CD8-positive, alpha-beta memory T cell (primary cell): ENCODE measurements at places on chromosomes 3 and 15. TPM values are rescaled to one million over a fixed set of nuclear protein-coding genes. Genes with fewer than 3 reads are reported as not detected.

- H3K4me1 ChIP-seq: no peaks in the 10 kb centered on the region
- no peak overlapping the region for H3K4me3 ChIP-seq
- no peak for DNase-seq
- no peaks in the 10 kb centered on the region for H3K27me3 ChIP-seq
Observed at GRCh38 chr3:58884453-58884852, 165.4 kb downstream of the CFAP20DC start.

DNA sequence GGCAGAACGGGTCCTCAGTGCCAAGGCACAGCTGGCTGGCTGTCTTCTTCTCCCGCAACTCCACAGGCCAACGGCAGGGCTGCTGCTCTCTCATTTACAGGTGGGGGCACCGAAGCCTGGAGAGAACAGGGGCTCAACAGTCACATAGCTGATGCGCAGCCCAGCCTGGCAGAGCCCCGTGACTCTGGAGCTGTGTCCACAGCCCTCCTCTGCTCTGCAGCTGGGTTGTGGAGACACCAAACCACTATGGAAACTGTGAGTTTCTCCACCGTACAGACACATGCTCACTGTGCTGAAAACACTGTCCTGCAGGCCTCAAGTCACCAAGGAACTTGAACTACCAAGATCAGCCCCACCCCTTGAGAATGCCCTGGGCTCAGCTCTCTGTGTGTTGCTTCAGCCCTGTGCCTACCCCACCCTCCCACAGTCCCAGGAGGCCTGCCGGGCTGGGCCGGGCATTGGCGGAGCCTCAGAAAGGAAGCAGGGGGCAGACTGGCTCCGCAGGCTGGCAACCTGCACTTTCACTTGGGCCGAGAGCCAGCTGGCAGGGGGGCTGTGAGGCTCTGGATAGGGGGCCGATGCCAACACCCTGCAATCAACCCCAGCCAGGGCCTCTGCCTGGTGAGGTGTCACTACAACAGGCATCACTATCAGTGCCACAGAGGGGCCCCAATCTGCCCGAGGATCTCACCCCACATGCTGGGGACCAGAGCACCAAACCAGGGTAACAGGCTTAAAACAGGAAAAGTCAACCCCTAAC, 113.7 kb upstream of the RPL32 start:
- no peak for DNase-seq
- H3K4me3 ChIP-seq: no peak overlapping the region
- H3K27ac ChIP-seq: no peak overlapping the region
- no peaks in the 10 kb centered on the region for H3K27me3 ChIP-seq

- H3K27ac ChIP-seq: no peak overlapping the region
- no peaks in the 10 kb centered on the region for H3K4me1 ChIP-seq
- no peaks in the 10 kb centered on the region for H3K36me3 ChIP-seq
- DNase-seq: no peak
Observed at GRCh38 chr3:65376426-65376825, 662.3 kb downstream of the MAGI1 start.

DNA sequence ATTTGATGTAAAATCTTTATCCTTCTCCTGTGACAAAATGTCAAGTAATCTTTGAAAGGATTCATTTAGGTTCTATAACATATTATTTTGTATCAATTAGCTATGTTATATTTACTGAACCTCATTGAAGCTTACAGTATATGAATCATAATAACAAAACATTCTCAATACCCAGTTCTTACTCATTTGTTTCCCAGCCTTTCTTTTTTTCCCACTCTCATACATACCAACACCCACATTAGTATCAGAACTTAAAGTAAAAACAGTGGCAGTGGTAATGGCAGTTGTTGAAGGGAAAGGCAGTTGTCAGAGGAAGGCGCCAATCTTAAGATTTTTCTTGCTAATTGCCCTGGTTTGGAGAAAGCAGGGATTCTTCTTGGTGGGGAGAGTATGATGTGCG, 33.2 kb upstream of the TRPC1 start:
- no peak overlapping the region for H3K4me3 ChIP-seq
- no peak for DNase-seq
- no peaks in the 10 kb centered on the region for H3K36me3 ChIP-seq
- H3K4me1 ChIP-seq: no peaks in the 10 kb centered on the region
- H3K27ac ChIP-seq: no peak overlapping the region

DNA sequence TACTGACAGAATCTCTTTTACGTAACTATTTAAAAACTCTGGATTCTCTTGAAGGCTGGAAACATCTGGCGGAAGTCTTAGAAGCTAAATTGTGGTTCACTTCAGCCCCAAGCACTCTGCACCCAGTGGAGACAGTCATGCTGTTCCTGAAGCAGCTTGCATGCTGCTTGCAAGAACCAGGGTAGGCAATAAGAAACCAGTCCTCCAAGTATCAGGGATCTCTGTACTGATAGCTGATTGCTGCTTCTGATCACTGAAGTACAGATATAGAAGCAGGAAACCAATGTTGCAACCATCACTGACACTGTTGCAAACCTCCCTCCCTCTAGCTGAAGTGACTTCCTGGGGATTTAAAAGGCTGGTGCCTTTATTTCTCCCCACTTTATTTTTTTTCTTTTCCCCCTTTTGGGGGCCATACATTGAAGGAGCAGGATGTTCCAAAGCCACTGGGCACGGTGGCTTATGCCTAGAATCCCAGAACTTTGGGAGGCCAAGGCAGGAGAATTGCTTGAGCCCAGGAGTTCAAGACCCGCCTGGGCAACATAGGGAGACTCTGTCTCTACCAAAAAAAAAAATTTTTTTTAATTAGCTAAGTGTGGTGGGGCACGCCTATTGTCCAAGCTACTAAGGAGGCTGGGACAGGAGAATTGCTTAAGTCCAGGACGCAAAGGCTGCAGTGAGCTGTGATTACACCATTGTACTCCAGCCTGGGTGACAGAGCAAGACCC, 15.3 kb downstream of the SPCS1 start:
- DNase-seq: peak; percentile 41
- H3K27me3 ChIP-seq: no peaks in the 10 kb centered on the region
- H3K4me1 ChIP-seq: peaks cover 23% of the 10 kb centered on the region
- H3K27ac ChIP-seq: no peak overlapping the region
- no peak overlapping the region for H3K4me3 ChIP-seq

- H3K27me3 ChIP-seq: no peaks in the 10 kb centered on the region
- H3K36me3 ChIP-seq: no peaks in the 10 kb centered on the region
- H3K4me3 ChIP-seq: no peak overlapping the region
Observed at GRCh38 chr3:192413461-192413860, 313.9 kb downstream of the FGF12 start.

- no peaks in the 10 kb centered on the region for H3K4me1 ChIP-seq
- no peak overlapping the region for H3K4me3 ChIP-seq
Observed at GRCh38 chr3:25820366-25820765, 30.5 kb downstream of the OXSM start.

DNA sequence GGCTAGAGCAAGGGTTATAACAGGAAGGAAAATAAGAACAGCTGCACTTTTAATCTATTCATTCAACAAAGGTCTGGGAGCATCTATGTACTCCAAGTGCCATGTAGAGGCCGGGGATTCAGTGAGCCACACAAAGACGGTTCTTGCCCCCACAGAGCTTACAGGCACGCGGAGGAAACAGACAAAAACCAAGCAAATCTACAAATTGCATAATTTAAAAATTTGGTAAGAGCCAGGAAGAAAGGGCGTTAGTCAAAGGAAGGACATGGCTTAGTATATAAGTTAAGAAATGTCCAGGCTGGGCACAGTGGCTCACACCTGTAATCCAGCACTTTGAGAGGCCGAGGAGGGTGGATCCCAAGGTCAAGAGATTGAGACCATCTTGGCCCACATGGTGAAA, 10.4 kb upstream of the GREM1 start:
- H3K4me3 ChIP-seq: no peak overlapping the region
- no peaks in the 10 kb centered on the region for H3K27me3 ChIP-seq
- no peaks in the 10 kb centered on the region for H3K36me3 ChIP-seq
- DNase-seq: no peak
- H3K27ac ChIP-seq: no peak overlapping the region
- H3K4me1 ChIP-seq: no peaks in the 10 kb centered on the region

DNA sequence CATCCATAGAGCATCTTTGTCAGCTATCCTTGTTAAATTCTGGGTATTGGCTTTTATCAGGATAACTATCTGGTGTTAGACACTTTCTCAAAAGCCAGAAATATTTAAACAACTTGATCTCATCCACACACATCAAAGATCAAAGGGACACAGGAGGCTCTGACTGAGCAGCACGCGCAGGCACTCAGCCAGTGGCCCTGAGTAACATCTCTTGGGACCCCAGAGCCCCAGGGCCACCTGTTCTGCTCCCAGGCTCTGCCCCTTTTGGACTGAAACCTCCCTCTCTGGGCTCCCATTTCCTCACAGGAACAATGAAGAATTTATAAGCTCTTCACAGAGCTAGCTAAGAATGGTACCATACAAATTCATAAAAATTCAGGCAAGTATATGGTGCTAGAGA, 16.1 kb downstream of the ATP10A start:
- no peaks in the 10 kb centered on the region for H3K27me3 ChIP-seq
- H3K4me1 ChIP-seq: peaks cover 70% of the 10 kb centered on the region
- DNase-seq: no peak
- H3K4me3 ChIP-seq: no peak overlapping the region
- no peak overlapping the region for H3K27ac ChIP-seq

GRCh38 chr3:1943395-1944118, 155.1 kb upstream of the CNTN4 start:
- H3K27ac ChIP-seq: no peak overlapping the region
- H3K4me3 ChIP-seq: no peak overlapping the region
- no peaks in the 10 kb centered on the region for H3K27me3 ChIP-seq
- DNase-seq: no peak
- H3K4me1 ChIP-seq: no peaks in the 10 kb centered on the region

DNA sequence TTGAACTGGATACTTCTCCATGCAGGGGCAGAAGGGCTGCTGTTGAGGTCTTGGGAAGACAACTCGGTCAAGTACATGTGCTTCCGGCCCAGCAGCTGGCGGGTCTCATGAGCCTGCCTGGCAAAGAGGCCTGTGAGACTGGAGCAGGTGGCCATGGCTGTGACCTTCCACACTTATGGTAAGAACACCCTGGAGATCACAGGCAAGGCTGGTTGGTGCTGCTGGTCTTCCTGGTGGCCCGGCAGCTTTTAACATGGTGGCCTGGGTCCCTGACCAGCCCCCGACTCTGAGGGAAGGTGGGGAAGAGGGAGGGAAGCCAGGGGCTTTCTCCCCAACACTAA, 15.4 kb downstream of the CHRD start:
- H3K27ac ChIP-seq: no peak overlapping the region
- no peaks in the 10 kb centered on the region for H3K36me3 ChIP-seq
- no peak for DNase-seq
- H3K4me1 ChIP-seq: no peaks in the 10 kb centered on the region

DNA sequence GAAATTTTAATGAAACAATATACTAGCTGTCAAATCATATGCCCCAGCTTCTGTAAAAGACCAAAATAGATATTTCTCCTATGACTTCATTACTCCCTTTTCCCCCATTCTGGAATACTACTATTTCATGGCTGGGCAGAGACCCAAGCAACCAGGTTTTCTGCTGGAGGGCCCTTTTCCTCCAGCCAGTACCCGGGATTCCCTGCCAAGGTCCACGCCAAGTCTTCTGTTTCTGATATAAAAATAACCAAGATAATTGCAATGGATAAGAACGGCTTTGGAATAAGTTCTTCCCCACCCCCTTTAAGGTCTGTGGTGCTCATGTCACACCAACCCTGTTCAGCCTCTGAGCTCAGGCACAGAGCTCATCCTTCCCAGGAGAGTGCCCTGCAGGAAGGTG, 17.2 kb upstream of the NMNAT3 start:
- H3K27ac ChIP-seq: no peak overlapping the region
- no peak overlapping the region for H3K4me3 ChIP-seq
- DNase-seq: no peak
- H3K27me3 ChIP-seq: no peaks in the 10 kb centered on the region

GRCh38 chr15:39056357-39056756, 491.7 kb upstream of the RASGRP1 start:
- no peaks in the 10 kb centered on the region for H3K36me3 ChIP-seq
- no peaks in the 10 kb centered on the region for H3K27me3 ChIP-seq
- no peak overlapping the region for H3K27ac ChIP-seq
- no peak for DNase-seq

PEX5L gene
- total RNA-seq: not detected

CLDN1 gene
- not detected for total RNA-seq

GOLGA8N gene
- total RNA-seq: 0.82 TPM

GRCh38 chr15:49215768-49216739, 46.0 kb downstream of the GALK2 start:
- no peak for DNase-seq
- no peak overlapping the region for H3K4me3 ChIP-seq
- no peaks in the 10 kb centered on the region for H3K27me3 ChIP-seq
- no peaks in the 10 kb centered on the region for H3K4me1 ChIP-seq

DNAH12 gene
- 0.13 TPM for total RNA-seq

CHDH gene
- 0.71 TPM for total RNA-seq

GRCh38 chr15:84991014-84991712, 9.5 kb downstream of the PDE8A start:
- no peak overlapping the region for H3K4me3 ChIP-seq
- no peak overlapping the region for H3K27ac ChIP-seq
- H3K4me1 ChIP-seq: peaks cover 23% of the 10 kb centered on the region
- H3K27me3 ChIP-seq: no peaks in the 10 kb centered on the region
- no peak for DNase-seq

DNA sequence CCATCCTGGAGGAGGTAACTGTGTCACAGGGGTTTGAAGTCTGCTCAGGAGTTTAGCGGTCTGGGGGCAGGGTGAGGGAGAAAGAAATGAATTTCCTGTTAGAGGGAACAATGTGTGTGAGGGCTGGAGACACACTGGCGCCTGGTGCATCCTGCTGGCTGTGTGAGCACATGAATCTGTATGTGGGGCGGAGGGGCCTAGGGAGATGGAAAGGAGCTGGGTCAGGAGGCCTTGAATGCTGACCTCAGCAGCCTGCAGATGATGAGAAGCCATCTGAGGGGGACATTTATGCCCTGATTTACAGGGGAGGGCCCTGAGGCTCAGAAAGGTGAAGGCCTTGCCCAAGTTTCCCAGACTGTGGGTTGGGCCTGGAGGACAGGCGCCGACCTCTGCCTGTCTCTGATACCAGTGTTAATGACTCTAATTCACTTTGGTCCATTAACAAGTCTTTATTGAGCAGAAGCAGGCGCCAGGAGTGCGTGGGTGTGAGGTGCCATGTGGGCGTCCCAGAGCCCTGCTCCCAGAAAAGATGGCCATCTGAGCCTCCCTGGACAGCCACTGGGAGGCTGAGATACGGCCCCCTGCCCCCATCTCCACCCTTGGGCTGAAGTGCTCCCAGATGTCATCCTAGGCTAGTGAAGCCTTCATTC, 34.8 kb downstream of the LINGO1 start:
- DNase-seq: no peak
- H3K27ac ChIP-seq: no peak overlapping the region
- no peak overlapping the region for H3K4me3 ChIP-seq
- H3K27me3 ChIP-seq: no peaks in the 10 kb centered on the region

ITIH4 gene
- total RNA-seq: 10.9 TPM

- H3K27ac ChIP-seq: no peak overlapping the region
- no peak overlapping the region for H3K4me3 ChIP-seq
- no peaks in the 10 kb centered on the region for H3K36me3 ChIP-seq
- no peaks in the 10 kb centered on the region for H3K27me3 ChIP-seq
- H3K4me1 ChIP-seq: no peaks in the 10 kb centered on the region
- no peak for DNase-seq
Observed at GRCh38 chr3:57140894-57141293, 24.3 kb downstream of the IL17RD start.

- peaks cover 76% of the 10 kb centered on the region for H3K36me3 ChIP-seq
- no peaks in the 10 kb centered on the region for H3K4me1 ChIP-seq
- no peak overlapping the region for H3K27ac ChIP-seq
- DNase-seq: no peak
- no peaks in the 10 kb centered on the region for H3K27me3 ChIP-seq
Observed at GRCh38 chr3:70974747-70975146, 608.8 kb downstream of the FOXP1 start.

GRCh38 chr15:56805466-56806147, 72.3 kb upstream of the ZNF280D start:
- no peak for DNase-seq
- H3K27me3 ChIP-seq: no peaks in the 10 kb centered on the region
- H3K27ac ChIP-seq: no peak overlapping the region
- H3K4me3 ChIP-seq: no peak overlapping the region

ZBTB47 gene
- total RNA-seq: 0.60 TPM

PYGO1 gene
- total RNA-seq: not detected

STARD9 gene
- total RNA-seq: 7.6 TPM
